ENCODE measurements at places on chromosomes 16 and 17. TPM values are rescaled to one million over a fixed set of nuclear protein-coding genes. Genes with fewer than 3 reads are reported as not detected.

DNA sequence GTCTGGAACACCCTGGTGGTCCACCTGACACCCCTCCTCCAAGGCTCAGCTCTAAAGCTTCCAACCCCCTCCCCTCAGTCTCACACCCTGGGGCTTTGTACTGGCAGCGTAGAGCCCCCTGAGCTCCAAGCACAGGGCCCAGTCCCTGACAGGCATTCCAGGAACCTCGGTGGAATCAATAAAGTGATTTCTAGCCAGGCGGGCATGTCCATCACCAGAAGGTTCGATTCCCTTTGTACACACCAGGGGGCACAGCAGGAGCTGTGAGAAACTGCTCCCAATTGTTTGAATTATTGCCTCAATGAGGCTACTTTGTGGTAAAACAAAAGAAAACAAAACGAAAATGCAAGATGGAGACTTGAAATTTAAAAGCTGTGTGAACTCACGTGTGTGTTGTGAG lies 51.8 kb downstream of the SMPD3 start:
- no peak overlapping the region for H3K4me3 ChIP-seq
- H3K27me3 ChIP-seq = no peaks in the 10 kb centered on the region
- H3K36me3 ChIP-seq = no peaks in the 10 kb centered on the region
- H3K4me1 ChIP-seq = no peaks in the 10 kb centered on the region
- H3K27ac ChIP-seq = no peak overlapping the region

CYBA gene
- 125 TPM for total RNA-seq

FOXF1 gene
- not detected for total RNA-seq

ASGR1 gene
- total RNA-seq = 2.4 TPM

ARHGAP44 gene
- total RNA-seq = 1.9 TPM

COG1 gene
- total RNA-seq = 36.9 TPM
